Sigmoid colon (tissue), 7 donors: ENCODE measurements at places on chromosomes 4 and X. TPM values are rescaled to one million over a fixed set of nuclear protein-coding genes. Genes with fewer than 3 reads are reported as not detected.

- H3K4me3 ChIP-seq: no peak overlapping the region
- no peaks in the 10 kb centered on the region for H3K4me1 ChIP-seq
- no peaks in the 10 kb centered on the region for H3K36me3 ChIP-seq
- DNase-seq: no peak
These were observed 194.8 kb downstream of the CHRDL1 start for GRCh38 chrX:110600745-110601310.

GRCh38 chr4:168604496-168605373 is 107.9 kb downstream of the PALLD start:
- peak; percentile 75 for DNase-seq
- H3K4me1 ChIP-seq: peaks cover 26% of the 10 kb centered on the region
- H3K36me3 ChIP-seq: no peaks in the 10 kb centered on the region

DNA sequence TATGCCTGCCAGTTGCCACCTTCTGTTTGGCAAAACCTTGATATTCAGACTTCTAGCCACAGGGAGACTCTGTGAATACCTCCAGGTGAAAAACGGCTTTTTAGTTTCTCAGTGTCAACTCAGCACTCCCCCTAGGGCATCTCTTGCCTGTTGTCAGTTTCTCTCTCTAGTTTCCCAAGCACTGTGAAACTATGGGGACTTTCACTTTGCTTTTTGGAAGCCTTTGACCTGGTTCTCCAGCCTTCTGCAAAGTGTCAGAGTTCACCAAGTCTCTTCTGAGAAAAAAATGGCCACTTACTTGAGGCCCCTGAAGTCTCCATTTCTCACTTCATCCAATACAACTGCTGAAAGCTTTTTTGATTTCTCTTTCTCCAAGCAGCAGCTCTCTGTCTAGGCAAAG is 521.5 kb downstream of the INPP4B start:
- H3K27ac ChIP-seq: no peak overlapping the region
- DNase-seq: no peak
- no peaks in the 10 kb centered on the region for H3K27me3 ChIP-seq
- H3K4me1 ChIP-seq: no peaks in the 10 kb centered on the region
- no peaks in the 10 kb centered on the region for H3K36me3 ChIP-seq
- no peak overlapping the region for H3K4me3 ChIP-seq

DNA sequence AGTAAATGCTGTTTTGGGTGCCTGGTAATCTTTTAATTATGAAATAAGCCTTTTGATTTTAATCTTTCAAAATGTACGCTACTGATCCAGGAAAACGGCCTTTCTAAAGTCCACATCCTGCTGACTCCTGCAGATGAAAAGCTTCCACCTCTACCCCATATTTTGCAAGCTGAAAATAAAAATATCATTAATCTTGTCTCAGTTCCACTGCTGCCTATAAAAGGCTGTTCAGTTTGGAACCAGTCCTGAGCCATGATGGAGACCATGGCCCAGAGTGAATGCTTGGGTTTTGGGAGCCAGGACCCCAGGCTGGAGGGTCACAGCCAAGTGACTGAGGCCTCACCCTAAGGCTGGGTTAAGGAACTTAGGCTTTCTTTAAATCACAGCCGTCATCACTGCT is 110.8 kb downstream of the AFF1 start:
- no peak for DNase-seq
- peaks cover 8% of the 10 kb centered on the region for H3K36me3 ChIP-seq
- H3K27me3 ChIP-seq: no peaks in the 10 kb centered on the region
- H3K27ac ChIP-seq: peak overlapping the region; percentile 87
- peaks cover 83% of the 10 kb centered on the region for H3K4me1 ChIP-seq

DNA sequence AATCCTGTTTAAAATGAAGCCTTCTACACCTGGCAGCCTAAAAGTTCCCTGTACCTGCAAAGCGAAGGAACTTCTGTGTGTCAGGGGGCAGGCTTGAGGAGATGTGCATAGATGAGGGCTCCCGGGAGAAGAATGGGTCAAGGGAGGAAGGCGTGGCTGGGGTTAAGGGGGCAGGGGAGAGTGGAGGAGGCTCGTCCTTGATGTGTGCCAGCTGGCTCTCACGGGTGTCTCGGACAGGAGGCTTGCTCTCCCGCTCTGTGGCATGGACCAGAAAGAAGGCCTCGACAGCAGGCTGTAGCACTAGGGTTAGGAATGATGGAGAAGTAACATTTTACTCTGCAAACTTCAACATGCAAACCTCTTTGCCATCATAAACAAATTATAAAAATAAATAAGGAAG is 104.6 kb upstream of the HSD17B10 start:
- H3K27ac ChIP-seq: no peak overlapping the region
- no peaks in the 10 kb centered on the region for H3K4me1 ChIP-seq
- H3K27me3 ChIP-seq: no peaks in the 10 kb centered on the region
- H3K36me3 ChIP-seq: peaks cover 59% of the 10 kb centered on the region
- DNase-seq: no peak
- no peak overlapping the region for H3K4me3 ChIP-seq

Gene TEX13B
- not detected for total RNA-seq

Gene ETDA
- total RNA-seq: not detected

Gene TKTL2
- total RNA-seq: 0.16 TPM
